ENCODE measurements at places on chromosomes 12 and 14. TPM values are rescaled to one million over a fixed set of nuclear protein-coding genes. Genes with fewer than 3 reads are reported as not detected.

OR6C2 gene
- not detected for total RNA-seq

GRCh38 chr12:112418273-112418607, 507 bp upstream of the PTPN11 start:
- peak overlapping the region; percentile 94 for H3K4me3 ChIP-seq
- H3K27ac ChIP-seq: peak overlapping the region; percentile 92

BCL2L14 gene
- not detected for total RNA-seq

HIF1A gene
- total RNA-seq: 83.4 TPM

IQSEC3 gene
- not detected for total RNA-seq

NTS gene
- total RNA-seq: 1.5 TPM

SERPINA1 gene
- 4.9 TPM for total RNA-seq

- H3K27ac ChIP-seq: no peak overlapping the region
- DNase-seq: no peak
- no peaks in the 10 kb centered on the region for H3K36me3 ChIP-seq
These were observed 41.8 kb upstream of the DHRS7 start for GRCh38 chr14:60206837-60207533.

GRCh38 chr12:62971769-62972525, 37.0 kb upstream of the PPM1H start:
- H3K27ac ChIP-seq: no peak overlapping the region
- DNase-seq: no peak
- no peak overlapping the region for H3K4me3 ChIP-seq
- H3K4me1 ChIP-seq: 0 out of 2 replicates have a peak, but pooled peaks cover 4% of the 10 kb centered on the region

GRCh38 chr14:95313707-95314106, 6.0 kb downstream of the CLMN start:
- no peaks in the 10 kb centered on the region for H3K27me3 ChIP-seq
- H3K4me3 ChIP-seq: no peak overlapping the region
- peak overlapping the region; percentile 54 for H3K27ac ChIP-seq
- no peak for DNase-seq

DNA sequence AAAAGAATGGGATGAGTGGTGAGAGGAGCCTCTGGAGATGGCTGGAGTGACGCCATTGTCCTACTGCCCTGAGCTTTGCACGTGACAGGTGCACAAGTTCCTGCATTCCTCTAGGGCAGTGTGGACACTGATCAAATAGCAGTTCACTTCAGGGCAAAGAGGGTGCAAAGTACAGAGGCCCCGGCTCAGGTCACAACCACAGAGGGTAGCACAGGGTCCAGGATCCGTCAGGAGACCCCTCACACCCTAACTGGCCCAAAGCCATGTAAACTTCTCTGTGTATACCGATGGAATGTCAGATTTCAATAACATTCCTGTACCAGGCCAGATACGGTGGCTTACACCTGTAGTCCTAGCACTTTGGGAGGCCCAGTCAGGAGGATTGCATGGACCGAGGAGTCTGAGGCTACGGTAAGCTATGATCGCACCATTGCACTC, 10.4 kb upstream of the FBLN5 start:
- no peak overlapping the region for H3K27ac ChIP-seq
- H3K4me3 ChIP-seq: no peak overlapping the region
- DNase-seq: no peak
- H3K27me3 ChIP-seq: no peaks in the 10 kb centered on the region
- H3K4me1 ChIP-seq: no peaks in the 10 kb centered on the region

DNA sequence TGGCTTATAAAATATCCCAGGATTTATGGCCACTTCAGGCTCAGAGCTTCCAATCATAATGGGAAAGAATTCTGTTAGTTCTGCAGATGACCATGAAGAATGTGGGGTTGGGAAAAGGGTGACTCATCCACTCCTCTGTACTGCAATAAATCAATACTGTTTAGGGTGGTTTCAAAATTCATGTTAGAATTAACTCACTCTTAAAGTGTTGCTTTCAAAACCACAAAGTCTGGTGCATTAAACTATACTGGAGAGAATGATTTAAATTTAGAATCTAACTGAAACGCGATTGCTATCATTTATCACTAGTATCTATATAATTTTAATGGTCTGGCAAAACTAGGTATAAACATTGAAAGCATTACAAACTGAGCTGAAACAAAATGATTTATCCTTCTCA, 798 bp downstream of the CCDC198 start:
- H3K27me3 ChIP-seq: no peaks in the 10 kb centered on the region
- H3K4me1 ChIP-seq: no peaks in the 10 kb centered on the region
- H3K36me3 ChIP-seq: no peaks in the 10 kb centered on the region
- no peak overlapping the region for H3K27ac ChIP-seq
- H3K4me3 ChIP-seq: no peak overlapping the region
- DNase-seq: no peak

Measured in Panc1 (cell line).